ENCODE measurements at places on chromosomes 16 and 17. TPM values are rescaled to one million over a fixed set of nuclear protein-coding genes. Genes with fewer than 3 reads are reported as not detected.

The UTS2R gene
- not detected for total RNA-seq

The SLFN14 gene
- not detected for total RNA-seq

The KCNJ16 gene
- total RNA-seq = not detected

The NTN3 gene
- total RNA-seq = 1.3 TPM

The RPH3AL gene
- 1.2 TPM for total RNA-seq

The ARHGDIG gene
- 1.1 TPM for total RNA-seq

The SLC16A13 gene
- total RNA-seq = 0.85 TPM

The IGSF6 gene
- not detected for total RNA-seq

The OR2C1 gene
- total RNA-seq = 0.26 TPM

The ANKRD40CL gene
- not detected for total RNA-seq

The ZSWIM7 gene
- 14.2 TPM for total RNA-seq

The LGALS9B gene
- not detected for total RNA-seq

The KRTAP4-1 gene
- total RNA-seq = not detected

The RHBDL1 gene
- total RNA-seq = 2.7 TPM

The GLIS2 gene
- 7.8 TPM for total RNA-seq

The HBQ1 gene
- not detected for total RNA-seq

The MSLN gene
- not detected for total RNA-seq

The RRAD gene
- 14.9 TPM for total RNA-seq

The ZNF19 gene
- total RNA-seq = 2.9 TPM

The RAMP2 gene
- 0.46 TPM for total RNA-seq

The ANKS4B gene
- not detected for total RNA-seq

The SCNN1B gene
- total RNA-seq = not detected

The METTL26 gene
- total RNA-seq = 71.3 TPM

The KRT33A gene
- total RNA-seq = not detected

The OTOP2 gene
- not detected for total RNA-seq

The CCT6B gene
- total RNA-seq = 0.52 TPM

The KCNH6 gene
- total RNA-seq = not detected

The UMOD gene
- total RNA-seq = not detected

The GDPD1 gene
- total RNA-seq = 0.98 TPM

The SLC47A2 gene
- not detected for total RNA-seq

The CCDC40 gene
- total RNA-seq = 1.9 TPM

All from smooth muscle cell of the pulmonary artery (primary cell).